ENCODE measurements at places on chromosomes 16 and 17.

- DNase-seq, result no peak
Observed at GRCh38 chr17:66649818-66650543, 184.9 kb upstream of the CACNG5 start.

- DNase-seq, result no peak
Observed at GRCh38 chr16:73323880-73324279, 276.0 kb upstream of the ZFHX3 start.

DNA sequence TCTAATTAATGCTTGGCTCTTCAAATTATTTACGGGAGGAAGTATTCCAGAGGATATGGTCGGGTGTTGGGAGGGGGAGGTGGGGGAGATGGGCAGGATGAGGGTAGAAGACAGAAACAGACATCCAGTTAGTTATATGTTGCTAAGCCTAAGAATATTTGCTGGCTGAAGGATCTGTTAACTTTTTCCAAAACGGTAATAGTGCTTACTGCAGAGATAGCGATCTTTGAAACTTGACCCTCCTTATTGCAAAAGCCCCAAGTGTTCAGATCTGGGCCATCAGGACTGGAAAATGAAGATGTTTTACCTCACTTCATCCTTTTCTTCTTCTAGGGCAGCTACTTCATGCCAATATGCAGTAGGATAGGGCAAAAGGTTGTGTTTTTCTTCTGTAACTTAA lies 27.0 kb upstream of the MMD start:
- no peak for DNase-seq

GRCh38 chr17:73630531-73630930 lies 13.7 kb downstream of the SDK2 start:
- no peak for DNase-seq

- no peak for DNase-seq
Observed at GRCh38 chr16:48197294-48197693, 41.5 kb upstream of the ABCC12 start.

GRCh38 chr17:61335105-61335844 lies 64.4 kb upstream of the TBX2 start:
- DNase-seq, result no peak

- DNase-seq, result no peak
Observed at GRCh38 chr17:72466199-72466598, 345.4 kb downstream of the SOX9 start.

GRCh38 chr16:83849421-83849820 lies 41.6 kb downstream of the HSBP1 start:
- no peak for DNase-seq

GRCh38 chr17:40564883-40565768 lies at the start of gene CCR7:
Gene CCR7, minus strand, starts transcription at chr17:40565472. Its CDS starts 63 bp downstream, at chr17:40565409.
- peak; percentile 89 for DNase-seq

DNA sequence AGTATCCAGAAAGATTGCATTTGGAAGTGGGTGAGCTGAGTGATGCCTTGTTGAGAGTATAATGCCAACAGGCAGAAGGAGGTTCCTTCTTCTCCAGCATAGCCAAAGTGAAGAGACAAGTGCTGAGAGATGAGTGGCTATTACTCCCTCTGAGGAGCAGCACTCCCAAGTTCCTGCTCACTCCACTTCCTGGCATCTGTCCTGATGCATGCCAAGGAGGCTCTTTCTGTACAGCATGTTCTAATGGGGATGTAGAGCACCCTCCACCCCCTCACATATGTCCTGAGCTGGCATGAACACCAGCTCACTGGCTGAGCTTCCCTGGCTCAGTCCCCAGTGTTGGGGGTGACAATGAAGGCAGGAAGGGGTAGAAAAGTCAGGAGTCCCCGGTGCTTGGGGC lies 44.2 kb upstream of the DNAH9 start:
- no peak for DNase-seq

GRCh38 chr17:48162946-48163506 lies 55.5 kb downstream of the SNX11 start:
- no peak for DNase-seq

DNA sequence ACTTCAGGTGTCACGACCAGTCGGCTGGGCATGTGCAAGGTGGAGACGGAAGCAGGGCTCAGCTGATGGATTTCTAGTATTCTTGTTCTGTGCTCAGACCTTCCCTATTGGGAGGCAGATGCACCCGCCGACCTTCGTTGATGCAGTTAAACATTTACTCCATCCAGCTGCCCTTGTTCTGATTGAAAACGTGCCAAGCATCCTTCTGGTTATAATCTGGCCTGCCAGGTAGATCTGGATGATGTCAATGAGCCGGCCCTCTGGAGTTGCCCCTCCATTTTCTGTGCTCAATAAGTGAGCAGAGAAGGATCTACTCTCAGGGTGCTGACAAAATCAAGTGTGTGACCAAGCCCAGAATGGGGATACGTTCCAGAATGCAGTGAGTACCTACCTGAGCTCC lies 38.3 kb downstream of the CCDC182 start:
- no peak for DNase-seq

DNA sequence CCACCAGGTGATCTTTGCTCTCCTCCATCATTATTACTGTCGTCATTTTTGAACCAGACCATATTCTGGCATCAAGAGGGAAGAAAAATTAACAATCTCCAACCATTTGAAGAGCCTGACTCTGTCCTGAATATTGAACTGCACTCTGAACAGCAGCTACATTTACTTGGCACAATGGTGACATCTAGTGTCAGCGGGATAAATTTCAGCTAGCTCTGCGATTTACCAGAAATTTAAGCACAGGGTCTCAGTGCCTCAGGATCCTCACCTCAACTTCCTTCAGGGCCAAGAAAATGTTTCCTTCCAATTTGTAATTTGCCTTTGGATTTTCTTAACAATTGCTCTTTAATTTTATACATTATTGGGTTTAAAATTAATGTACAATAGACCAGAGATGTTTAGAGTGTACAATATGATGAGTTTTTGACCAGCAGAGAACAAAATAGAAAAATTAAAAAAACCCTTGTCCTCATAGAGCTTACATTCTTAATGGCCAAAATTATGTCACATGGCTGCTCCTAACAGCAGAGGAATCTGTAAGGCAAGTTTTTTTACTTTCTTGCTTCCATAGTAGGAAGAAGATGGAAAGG lies 10.7 kb upstream of the ZNF19 start:
- DNase-seq, result peak; percentile 56

DNA sequence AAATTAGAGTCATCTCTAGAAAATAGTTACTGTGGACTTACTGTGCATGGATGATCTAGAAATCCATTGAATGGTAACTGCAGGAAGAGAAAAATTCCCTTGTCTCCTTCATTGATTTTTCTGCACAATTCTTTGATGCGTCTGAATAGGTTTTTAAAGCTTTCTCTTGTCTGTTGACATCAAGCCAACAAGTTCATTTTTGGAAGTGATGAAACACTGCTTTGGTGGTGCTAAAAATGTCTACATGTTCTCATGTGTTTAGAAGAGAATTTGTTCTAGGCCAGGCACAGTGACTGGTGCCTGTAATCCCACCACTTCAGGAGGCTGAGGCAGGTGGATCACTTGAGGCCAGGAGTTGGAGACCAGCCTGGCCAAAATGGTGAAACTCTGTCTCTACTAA lies 57.1 kb upstream of the AXIN2 start:
- no peak for DNase-seq

DNA sequence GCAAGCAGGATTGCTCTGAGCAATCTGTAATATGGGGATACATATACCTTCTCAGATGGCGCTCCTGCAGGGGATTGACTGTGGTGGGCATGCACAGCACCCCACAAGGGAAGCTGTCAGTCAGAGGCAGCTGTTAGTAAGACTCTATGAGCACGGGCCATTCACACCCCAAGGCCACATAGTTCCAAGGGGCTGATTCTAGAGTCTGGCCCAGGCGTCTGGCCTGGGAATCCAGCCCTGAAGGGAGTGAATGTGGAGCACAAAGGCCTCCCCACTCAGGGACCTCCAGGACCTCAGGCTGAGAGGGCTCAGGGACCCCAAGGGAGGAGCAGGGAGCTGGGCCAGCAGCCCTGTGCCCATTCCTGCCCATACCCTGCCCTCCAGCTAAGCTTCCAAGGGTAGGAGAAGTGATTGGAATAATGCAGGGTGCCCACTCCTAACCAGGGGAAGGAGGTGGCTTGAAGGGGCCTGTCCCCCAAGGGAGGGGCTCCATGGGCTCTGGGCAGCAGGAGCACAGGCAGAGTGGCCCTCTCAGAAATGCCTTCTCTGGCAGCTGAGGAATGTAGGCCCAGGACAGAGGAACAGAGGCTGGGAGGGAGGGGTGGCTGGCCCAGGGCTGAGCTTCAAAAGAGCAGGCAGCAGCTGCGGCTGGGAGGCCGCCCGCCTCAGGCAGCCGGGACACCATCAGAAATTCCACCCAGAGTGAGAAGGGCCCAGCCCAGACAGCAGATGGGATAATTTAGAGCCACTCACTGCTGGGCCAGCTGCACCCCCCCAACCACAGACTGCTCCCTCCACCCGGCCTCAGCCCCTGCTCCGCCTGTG lies 48.9 kb upstream of the MRPS23 start:
- DNase-seq, result no peak

DNA sequence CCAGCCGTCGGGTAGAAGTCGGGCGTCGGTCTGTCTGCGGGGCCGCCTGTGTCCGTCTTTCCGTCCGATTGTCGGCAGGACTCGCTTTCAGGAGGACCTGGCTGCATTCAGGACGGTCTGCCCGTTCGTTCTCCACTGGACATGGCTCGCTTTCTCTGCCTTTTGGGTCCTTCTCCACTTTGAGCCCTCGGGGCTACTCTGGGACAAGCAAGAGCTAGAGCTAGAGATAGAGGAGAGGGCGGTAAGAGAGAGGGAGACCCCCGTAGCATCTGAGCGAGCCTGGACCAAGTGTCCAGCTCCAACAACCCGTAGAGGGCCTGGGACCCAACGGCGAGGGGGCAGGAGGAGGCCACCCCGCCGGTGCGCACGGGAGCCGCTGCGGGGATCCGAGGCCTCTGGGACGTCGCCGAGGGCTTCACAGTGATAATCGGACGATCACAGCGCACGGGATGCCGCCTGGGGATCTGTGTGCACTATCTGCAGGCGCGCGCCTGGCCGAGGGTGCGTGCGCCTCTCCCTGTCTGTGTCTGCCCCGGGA lies 4.5 kb downstream of the TBX4 start:
- no peak for DNase-seq

DNA sequence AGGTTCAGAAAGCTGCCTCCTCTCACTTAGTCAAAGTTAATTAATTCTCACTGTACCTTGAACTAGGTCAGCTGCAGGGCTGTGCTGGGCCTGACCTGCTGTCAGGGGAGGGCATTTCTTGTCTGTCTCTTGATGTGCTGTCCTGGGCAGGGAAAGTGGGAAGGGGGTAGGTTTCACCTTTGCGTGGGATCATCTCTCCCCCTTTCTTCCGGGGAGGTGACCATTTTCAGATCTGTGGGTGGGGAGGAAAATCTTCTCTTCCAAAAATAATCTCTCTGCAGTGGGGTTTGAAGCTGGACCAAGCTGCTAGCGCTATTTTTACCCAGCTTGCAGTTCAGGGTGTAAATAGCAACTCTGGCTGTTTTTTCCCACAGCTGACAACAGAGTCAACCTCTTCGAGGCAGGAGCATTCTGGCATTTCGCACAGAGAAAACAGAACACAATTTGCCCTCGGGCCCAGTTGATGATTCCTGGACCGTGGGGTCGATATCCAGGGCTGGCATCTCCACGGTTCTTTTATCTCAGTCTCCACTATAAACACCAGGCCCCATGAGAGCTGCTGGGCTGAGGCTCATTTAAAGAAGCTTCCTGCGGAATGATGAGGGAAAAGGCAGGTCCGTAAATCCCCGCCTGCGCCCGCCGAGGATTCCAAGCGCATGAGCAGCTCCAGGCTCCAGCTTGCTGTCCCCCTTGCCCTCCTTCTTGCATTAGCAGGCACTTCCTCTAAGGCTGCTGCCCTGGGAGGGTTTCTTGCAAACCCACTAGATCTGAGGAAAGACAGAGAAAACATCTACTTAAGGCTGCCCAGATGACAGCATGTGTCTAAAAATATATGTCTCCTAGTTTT lies 93.9 kb downstream of the YPEL2 start:
- no peak for DNase-seq

- no peak for DNase-seq
Observed at GRCh38 chr17:63358956-63359355, 87.2 kb downstream of the CYB561 start.

DNA sequence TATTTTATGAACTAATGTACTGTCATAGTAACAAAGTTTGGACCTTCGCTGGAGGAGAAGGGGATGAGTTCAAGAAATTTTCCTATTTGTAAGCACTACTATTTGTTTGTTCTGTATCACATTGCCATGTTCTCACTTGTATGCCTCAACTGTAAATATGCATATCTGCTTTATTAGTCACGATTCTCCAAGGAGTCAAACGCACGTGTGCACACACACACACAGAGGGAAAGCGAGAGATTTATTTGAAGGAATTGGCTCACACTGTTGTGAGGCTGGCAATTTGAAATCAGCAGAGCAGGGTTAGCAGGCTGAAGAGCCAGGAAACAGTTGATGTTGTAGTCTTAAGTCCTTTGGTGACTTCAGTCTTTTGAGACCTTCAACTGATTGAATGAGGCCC lies 24.9 kb upstream of the MYH2 start:
- DNase-seq, result no peak

DNA sequence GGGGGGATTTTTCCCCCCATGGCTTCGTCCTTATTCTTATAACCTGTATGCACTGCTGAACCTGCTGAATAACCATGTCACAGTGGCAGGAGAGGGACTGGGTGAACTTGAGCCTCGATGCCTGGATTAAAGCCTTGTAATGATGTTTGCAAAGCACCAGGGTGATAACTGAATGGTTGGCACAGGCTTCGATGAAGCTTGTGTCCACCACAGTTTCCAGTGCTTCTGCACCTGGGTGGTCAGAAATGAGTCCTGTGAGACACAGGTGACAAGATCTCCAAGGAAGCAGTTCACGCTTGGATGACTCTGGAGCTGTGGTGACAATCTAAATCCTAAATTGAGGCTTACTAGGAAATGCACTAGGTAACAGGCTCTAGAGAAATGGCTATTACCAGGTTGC lies 729.3 kb downstream of the MAF start:
- no peak for DNase-seq

DNA sequence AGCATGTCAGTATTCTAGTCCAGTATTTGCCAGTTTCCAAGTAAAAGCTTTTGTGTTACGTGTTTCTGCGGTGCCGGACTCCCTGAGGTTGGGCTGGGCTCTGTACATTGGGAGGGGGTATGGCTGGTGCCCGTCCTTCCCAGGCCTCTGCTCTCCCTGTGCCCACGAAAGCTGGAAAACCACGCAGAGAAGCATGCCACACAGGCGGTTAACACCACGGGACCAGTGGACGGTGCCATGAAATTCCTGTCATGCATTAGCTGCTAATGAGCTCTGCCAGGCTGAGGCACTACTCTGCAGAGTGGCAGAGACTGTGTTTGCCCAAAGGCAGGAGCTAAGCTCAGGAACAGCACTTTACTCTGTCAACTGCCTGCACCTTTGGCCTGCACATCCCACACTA lies 8.1 kb downstream of the SMIM5 start:
- DNase-seq, result no peak
